GM12891 (cell line): ENCODE measurements at places on chromosomes 4 and X.

DNA sequence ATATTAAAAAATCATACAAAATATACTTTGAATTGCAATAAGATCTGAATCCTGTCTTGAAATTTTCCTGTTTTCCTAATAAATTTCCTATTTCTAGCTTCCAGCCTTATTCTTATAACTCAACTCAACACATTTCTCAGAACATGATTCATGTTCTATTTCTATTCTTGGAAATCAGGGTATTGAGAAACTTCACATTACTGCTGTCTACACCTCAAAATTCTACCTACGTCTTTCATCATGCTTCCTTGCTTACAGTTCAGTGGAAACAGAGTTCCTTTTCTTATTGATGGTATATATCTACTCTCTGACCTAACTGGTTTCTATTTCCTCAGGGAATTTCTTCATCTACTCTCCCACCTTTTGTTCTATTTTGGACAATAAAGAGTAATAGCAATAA is 2139.0 kb downstream of the ARAP2 start:
- DNase-seq, result no peak

DNA sequence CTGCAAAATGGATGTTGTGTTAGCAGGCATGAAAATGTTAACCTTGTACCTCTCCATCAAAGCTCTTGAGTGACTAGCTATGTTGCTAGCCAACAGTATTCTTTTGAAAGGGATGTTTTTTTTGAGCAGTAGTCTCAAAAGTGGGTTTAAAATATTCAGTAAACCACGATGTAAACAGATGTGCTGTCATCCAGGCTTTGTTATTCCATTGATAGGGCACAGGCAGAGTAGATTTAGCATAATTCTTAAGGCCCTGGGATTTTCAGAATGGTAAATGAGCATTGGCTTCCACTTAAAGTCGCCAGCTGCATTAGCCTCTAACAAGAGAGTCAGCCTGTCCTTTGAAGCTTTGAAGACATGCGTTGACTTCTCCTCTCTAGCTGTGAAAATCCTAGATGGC is 18.4 kb downstream of the FGF2 start:
- DNase-seq, result no peak

- DNase-seq, result no peak
These were observed 22.3 kb downstream of the UGT2A2 start for GRCh38 chr4:69617083-69617694.

DNA sequence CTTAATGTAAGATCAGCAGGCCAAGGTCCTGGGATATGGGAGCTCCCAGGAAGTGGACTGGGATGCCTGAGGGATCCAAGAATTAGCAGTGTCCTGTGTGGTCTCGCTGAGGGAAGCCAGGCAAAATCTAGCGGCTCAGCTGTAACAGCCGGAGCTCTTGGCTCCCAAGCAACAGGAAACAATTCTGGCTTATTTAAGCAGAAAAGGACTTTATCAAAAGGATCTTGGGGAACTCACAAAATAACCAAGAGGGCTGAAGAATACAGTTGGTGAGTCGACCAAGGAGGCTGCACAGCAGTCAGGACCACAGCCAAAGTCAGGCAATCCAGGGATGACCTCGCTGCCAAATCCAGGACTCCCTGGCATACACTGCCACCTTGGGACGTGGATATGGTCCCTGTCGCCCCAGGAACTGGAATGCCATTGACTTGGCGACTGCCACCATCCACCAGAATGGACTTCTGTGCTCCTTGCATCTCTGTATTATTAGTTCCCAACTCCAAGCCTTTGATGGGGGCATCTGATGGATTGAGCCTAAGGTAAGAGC is 165.3 kb upstream of the BCOR start:
- no peak for DNase-seq

DNA sequence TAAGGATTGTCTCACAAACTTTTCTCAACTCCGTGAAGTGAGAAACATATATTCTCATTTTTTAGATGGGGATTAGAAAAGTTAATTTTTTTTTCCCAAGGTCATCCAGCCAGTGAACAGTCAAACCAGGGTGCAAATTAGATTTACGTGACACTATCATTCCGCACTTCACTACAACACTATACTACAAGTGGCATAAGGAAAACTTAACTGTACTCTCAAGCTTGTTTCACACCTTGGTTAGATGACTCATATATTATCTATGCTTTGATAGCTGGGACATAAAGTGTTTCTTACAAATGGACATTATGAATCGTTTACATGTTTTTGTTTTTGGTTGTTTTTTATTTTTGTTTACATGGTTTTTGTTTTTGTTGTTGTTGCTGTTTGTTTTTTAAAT is 525.7 kb downstream of the PPARGC1A start:
- DNase-seq, result no peak

DNA sequence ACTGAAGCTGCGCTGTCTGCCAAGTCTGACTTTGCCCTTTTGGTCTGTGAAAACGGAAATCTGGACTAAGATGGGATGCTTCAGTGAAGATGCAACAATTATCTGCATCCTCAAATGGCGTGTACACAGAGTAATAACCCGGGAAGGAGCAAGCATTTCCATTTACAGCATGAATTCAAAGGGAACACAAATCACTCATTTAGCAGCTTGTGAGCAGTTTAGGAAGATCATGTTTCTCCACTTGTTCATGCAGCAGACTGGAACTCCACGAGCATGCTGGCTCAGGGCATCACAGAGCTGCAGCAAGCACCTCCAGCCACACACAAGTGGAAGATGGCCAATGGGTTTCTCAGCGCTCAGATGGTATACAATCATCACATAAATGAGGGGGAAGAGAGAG is 175.5 kb downstream of the NLGN4X start:
- no peak for DNase-seq

GRCh38 chr4:184373886-184374405 is 100.4 kb downstream of the IRF2 start:
- DNase-seq, result no peak

DNA sequence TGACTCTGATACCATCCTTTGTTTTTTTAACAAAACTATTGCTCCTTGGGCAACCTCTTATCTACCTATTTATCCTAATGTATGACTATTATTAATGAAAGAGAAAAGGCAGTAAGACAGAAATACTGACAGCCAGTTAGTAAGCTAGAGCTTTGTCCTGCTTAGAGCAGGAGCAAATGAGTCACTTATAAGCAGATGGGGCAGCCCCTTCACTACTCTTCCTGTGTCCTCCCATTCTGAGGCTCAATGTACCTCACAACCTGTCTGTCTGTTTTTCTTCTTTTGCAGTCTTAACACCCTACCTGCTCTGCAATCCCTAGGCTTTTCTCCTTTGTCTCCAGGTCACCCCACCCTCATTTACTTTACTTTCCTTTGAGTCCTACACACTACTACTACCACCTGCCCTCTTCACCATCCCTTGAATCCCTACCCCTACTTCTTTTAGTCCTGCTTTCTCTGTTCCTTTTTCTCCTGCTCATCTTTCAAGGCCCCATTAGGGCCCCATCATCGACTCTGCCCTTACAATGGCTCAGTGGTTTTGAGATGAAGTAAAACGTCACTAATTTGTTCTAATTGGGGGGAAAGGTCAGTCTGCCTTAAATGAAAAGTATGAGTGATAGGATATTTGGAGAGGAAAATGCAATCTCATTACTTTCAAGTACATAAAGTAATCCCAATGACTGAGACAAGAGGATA is 294.3 kb downstream of the GUCY2F start:
- no peak for DNase-seq

DNA sequence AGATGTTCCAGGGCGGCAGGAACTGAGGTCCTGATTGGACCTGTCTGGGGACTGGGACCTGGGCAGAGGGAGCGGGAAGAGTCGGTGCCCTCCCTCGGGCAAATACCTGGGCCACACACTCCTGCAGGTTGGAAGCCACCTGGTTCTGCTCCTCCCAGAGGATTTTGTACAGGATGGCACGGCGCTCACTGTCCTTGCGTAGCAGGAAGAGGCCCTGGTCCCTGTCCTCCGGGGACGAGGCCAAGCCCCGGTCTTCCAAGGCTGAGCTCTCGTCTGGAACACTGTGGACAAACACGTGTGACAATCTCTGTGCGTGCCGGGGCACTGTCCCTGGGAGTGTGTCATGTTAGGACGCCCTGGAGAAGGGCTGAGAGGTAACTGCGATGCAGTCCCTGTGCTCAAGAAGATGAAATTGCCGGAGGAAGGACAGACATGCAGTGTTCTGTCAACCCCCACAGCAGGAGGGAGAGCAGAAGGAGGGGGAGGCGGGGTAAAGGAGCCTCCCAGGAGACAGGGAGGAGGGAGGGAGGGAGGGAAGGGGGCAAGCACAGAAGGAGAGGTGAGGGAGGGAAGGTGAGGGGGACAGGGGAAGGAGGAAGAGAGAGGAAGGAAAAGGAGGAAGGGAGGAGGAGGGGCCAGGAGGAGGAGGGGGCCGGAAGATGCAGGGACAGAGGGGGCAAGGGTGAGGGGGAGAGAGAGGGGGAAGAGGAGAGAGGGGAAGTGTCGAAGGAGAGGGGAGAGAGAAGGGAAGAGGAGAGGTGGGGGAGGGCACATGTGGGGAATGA is 29.0 kb downstream of the PDHA1 start:
- DNase-seq, result no peak

DNA sequence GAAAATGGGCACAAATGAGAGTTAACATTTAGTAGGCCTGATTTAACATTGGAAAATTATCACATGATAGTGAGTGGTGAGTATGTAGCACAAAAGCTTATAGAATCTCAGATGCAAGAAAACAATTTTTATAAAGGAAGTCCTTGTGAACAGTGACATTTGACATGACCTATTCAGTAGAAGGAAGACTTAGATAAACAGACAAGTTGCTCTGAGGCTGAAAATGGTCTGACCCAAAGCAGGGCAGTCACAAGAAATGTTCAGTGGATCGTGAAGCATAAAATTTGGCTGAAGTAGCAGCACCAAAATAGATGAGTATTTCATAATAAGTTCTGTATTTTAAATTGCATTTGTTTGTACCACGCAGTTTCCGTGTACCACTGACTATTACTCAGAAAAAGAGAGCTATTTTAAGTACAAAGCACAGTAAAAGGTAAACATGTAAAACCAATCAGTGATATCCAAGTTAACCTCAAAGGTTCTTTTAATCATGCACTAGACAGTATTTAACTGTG is 605.7 kb upstream of the PABPC4L start:
- no peak for DNase-seq

DNA sequence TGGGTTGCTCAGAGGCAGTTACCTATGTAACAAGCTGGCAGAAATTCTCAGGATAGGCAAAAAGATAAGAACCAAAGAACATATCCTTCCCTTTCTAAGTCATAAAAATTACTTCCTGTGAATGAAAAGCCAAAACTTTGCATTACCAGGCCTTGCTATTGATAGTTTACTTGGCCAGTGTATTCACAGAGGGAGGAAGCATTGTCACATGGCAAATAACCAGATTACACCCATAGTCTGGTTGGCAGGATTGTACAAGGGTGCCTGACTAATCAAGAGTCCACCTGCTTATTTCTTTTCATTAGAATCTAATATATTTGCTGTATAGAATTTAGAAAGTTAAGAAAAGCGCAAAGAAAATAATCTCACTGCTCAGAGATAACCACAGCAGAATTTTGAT is 14.1 kb downstream of the XIAP start:
- no peak for DNase-seq

GRCh38 chrX:48696909-48697727 is 584 bp downstream of the SUV39H1 start:
- DNase-seq, result no peak
